ENCODE measurements at places on chromosomes 11 and 22.
A peak's percentile ranks its signal among the peaks of the same experiment; 100 is the strongest.

GRCh38 chr11:37203006-37203405 is 605.0 kb upstream of the RAG2 start:
- no peak for DNase-seq

GRCh38 chr22:41478891-41479521 is 10.1 kb downstream of the ACO2 start:
- DNase-seq, result peak; percentile 51

- no peak for DNase-seq
These were observed 89.0 kb downstream of the SLC1A2 start for GRCh38 chr11:35330156-35330889.

DNA sequence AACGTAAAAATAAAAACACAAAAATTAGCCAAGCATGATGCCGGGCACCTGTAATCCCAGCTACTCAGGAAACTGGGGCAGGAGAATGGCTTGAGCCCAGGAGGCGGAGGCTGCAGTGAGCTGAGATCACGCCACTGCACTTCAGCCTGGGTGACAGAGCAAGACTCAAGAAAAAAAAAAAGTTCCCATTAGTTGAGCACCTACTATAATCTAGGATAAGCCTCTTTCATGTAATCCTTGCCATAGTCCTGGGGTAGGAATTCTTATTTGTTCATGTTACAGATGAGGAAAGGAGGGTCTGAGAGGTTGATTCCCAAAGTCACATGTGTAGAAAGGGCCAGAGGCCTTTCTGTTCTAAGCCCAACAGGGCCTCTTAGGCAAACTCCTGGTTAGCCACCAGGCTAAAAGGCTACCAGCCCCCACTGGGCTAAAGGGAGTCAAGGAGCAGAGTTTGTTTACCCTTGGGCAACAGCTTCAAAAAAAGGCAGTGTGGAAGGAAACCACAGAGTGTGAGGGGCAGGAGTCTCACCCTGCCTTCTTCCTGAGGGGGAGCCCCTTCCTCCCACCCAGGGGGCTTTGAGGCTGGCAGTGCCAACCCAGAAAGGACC is 21.6 kb upstream of the CSNK1E start:
- peak; percentile 19 for DNase-seq
